Activated CD8-positive, alpha-beta memory T cell treated with anti-CD3 and anti-CD28 coated beads, Interleukin-2, amount 10 ng/mL, durations not matched to agents 7 days and 5 days (primary cell): ENCODE measurements at places on chromosomes 3 and 15. TPM values are rescaled to one million over a fixed set of nuclear protein-coding genes. Genes with fewer than 3 reads are reported as not detected.

DNA sequence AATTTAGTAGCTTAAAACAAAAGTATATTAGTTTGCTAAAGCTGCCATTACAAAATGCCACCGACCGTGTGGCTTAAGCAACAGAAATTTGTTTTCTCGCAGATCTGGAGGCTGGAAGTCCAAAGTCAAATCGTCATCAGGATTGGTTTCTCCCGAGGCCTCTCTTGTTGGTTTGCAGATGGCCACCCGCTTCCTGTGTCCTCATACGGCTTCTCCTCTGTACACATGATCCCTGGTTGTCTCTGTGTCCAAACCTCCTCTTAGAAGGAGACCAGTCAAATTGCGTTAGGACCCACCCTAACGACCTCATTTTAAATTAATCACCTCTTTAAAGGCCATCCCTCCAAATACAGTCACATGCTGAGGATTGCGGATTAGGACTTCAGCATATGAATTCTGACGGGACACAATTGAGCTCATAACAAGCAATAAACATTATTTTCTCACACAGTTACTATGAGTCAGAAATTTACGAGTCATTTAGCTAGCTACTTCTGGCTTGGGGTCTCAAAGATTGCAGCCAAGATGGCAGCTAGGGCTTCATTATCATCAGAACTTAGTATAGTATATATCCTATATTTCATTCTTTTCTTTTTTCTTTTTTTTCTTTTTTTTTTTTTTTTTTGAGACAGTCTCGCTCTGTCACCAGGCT lies 58.4 kb downstream of the RPL39L start:
- no peaks in the 10 kb centered on the region for H3K27me3 ChIP-seq
- H3K4me1 ChIP-seq: peaks cover 1% of the 10 kb centered on the region
- peaks cover 21% of the 10 kb centered on the region for H3K36me3 ChIP-seq
- H3K27ac ChIP-seq: no peak overlapping the region
- DNase-seq: no peak

- H3K36me3 ChIP-seq: peaks cover 6% of the 10 kb centered on the region
- peak overlapping the region; percentile 58 for H3K27ac ChIP-seq
- peaks cover 29% of the 10 kb centered on the region for H3K27me3 ChIP-seq
- H3K4me1 ChIP-seq: peaks cover 13% of the 10 kb centered on the region
- H3K4me3 ChIP-seq: peak overlapping the region; percentile 81
Measured at GRCh38 chr3:197456261-197457091, 99.3 kb downstream of the BDH1 start.

DNA sequence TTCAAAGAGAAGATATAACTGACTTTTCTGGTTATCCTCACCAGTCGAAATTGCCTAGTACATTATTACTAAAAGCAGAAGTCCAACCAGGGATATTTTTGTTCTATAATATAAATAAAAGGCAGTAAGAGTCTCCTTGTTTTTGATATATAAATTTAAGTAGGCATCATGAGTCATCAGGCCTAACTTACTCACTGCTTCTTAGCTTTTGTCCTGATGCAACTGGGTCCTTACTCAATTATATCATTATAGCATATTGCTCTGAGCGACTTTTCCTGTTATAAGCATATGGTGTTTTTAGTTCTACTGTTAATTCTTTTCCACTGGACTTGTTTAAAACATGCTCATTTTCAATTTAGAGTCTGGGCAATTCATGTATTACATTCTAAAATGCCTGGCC lies 910.1 kb downstream of the MCTP2 start:
- no peak overlapping the region for H3K4me3 ChIP-seq
- no peaks in the 10 kb centered on the region for H3K36me3 ChIP-seq
- no peak overlapping the region for H3K27ac ChIP-seq
- DNase-seq: no peak

DNA sequence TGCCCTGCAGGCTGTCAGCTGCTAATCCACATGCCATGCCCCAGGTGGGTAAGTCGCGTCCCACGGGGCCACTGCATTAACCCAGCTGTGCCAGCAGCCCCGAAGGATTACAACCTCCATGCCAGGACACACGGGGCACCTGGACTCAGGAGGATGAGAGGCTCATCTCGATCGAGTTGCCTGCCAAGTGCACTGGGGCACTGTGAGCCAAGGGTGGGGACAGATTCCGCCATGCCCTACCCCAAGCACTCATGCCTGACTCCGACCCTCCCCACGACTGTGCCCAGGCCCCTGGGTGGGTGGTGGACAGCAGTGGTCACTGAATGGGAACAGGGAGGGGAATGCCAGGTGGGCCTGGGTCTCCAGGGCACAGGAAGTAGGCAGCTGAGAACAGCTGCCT lies 20.7 kb upstream of the SNRPA1 start:
- H3K4me1 ChIP-seq: peaks cover 10% of the 10 kb centered on the region
- H3K27me3 ChIP-seq: peaks cover 6% of the 10 kb centered on the region
- no peaks in the 10 kb centered on the region for H3K36me3 ChIP-seq
- H3K27ac ChIP-seq: no peak overlapping the region
- H3K4me3 ChIP-seq: no peak overlapping the region

DNA sequence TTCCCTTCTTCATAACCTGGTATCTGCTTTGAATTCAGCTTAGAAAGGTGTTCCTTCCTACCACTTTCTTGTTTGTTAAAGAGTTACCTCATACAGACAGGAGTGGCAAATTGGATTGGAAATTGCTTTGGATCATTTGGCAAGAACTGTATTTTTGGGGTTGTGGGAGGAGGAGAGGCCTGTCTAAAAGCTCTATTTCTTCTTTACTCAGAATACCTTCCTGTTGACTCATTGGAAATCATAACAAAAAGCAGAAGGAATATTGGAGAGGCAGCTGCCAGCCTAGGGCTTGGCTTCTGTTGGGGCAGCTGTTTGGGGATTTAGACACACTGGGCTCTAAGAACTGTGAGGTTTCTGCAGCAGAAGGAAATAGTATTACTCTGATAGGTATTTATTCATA lies 14.2 kb downstream of the IQGAP1 start:
- H3K4me3 ChIP-seq: no peak overlapping the region
- DNase-seq: no peak
- peaks cover 72% of the 10 kb centered on the region for H3K4me1 ChIP-seq

DNA sequence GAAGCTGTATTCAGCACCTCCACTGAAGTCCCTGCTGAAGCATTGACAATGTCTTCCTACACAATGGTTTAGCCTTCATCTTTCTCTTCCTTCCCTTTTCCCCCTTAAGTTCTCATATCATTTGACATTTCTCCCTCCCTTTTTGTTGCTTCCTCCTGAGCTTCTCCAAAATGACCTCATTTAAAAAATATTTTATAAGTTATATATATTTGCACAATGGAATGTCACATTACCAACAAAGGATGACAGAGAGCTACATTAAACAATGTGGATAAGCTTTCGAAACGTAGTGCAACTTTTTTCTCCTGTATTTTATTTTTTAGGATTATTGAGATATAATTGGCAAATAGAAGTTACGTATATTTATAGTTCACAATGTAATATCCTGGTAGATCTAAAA lies 13.2 kb upstream of the DLG1 start:
- H3K4me3 ChIP-seq: no peak overlapping the region
- H3K27ac ChIP-seq: no peak overlapping the region
- peaks cover 47% of the 10 kb centered on the region for H3K27me3 ChIP-seq

DNA sequence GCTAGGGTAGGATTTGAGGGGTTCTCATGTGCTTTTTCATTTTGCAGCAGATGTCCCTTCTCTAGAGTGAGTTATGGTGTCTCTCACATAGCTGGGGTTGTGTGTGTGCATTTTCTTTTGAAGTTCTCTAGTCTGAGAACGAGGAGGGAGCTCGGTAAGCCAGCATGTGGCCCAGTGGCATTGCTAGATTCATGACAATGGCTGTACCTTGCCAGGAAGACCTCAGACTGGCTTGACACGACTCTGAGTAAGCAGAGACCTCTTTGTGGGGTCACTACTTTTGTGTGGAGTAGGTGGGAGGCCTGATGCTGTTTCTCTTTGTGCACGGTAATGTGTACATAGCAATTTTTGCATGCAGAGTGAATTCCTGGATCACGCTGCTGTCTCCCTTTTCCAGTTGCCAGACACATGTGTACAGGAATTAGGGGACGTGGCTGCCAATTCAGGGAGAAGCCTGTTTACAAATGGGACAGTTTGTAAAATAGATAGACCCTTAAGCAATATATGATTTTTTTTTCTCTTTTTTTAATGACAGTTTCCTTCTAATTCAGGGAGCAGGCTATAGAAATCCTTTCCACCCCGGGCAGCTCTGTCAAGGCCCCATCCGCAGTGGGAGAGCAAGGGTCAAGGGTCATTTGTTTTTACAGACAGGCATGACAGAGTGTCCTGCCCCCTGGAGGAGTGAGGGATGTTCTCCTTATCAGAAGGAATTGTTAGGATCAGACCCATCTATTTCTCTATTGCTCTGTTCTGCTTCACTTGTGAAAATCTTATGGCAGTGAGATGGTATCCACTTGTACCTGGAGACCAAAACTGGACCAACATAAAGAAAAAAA lies 4.6 kb downstream of the CACNA1D start:
- H3K27me3 ChIP-seq: peaks cover 67% of the 10 kb centered on the region
- no peak overlapping the region for H3K4me3 ChIP-seq
- no peaks in the 10 kb centered on the region for H3K36me3 ChIP-seq
- H3K4me1 ChIP-seq: peaks cover 3% of the 10 kb centered on the region

DNA sequence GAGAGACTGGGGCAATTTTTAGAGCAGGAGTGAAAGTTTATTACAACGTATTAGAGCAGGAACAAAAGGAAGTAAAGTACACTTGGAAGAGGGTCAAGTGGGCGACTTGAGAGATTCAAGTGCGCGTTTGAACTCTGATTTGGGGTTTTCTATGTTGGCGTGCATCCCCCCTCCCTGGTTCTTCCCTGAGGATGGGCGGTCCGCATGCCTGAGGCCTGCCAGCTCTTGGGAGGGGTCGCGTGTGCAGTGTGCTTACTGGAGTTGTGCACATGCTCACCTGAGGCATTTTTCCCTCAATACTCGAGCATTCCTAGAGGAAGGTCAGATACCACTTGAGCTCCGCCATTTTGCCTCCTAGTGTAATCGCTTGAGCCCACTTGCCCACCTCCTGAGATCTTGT lies 10.4 kb upstream of the CHAC1 start:
- DNase-seq: no peak
- peak overlapping the region; percentile 74 for H3K4me3 ChIP-seq
- H3K36me3 ChIP-seq: no peaks in the 10 kb centered on the region

- no peak overlapping the region for H3K4me3 ChIP-seq
- peaks cover 2% of the 10 kb centered on the region for H3K36me3 ChIP-seq
- H3K27ac ChIP-seq: no peak overlapping the region
- H3K4me1 ChIP-seq: no peaks in the 10 kb centered on the region
Measured at GRCh38 chr15:25492315-25492714, 53.5 kb upstream of the UBE3A start.

DNA sequence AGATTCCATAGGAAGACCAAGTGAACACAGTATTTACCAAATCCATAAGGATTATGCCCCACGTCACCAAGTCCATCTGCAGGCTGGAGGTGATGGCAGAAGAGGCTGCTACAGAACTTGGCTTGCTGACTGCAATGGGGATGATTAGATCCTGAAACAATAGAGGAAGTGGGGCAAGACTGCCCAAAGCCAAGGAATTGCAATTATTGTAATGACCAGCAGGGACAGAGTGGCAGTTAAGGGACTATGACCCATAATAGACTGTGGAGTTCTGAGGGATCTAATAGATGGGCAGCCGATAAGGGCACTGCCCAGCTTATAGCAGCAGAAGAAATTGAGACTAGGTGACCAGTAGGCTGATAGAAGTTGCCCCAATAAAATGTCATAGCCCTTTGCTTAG lies 108.4 kb downstream of the MINAR1 start:
- no peaks in the 10 kb centered on the region for H3K4me1 ChIP-seq
- no peak overlapping the region for H3K4me3 ChIP-seq
- peaks cover 2% of the 10 kb centered on the region for H3K27me3 ChIP-seq
- DNase-seq: no peak
- H3K36me3 ChIP-seq: no peaks in the 10 kb centered on the region
- no peak overlapping the region for H3K27ac ChIP-seq

DNA sequence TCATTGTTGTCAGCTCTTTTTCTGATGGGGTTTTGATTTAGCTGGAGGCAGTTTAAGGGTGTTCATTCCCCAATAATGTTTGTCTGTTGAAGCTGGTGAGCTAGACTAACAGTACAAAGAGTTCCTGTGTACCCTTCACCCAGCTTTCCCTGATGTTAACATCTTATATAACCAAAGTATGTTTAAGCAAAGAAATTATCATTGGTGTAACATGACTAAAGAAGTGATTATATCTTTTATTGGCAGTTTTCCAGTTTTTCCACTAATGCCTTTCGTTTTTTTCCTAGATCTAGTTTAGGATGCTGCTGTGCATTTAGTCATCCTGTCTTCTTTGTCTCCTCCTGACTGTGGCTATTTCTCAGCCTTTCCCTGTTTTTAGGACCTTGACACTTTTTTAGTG lies 165.6 kb downstream of the LPP start:
- no peak overlapping the region for H3K4me3 ChIP-seq
- DNase-seq: no peak
- H3K27ac ChIP-seq: no peak overlapping the region
- H3K36me3 ChIP-seq: peaks cover 16% of the 10 kb centered on the region
- H3K27me3 ChIP-seq: peaks cover 42% of the 10 kb centered on the region

GRCh38 chr3:33768578-33769330 lies 29.7 kb upstream of the PDCD6IP start:
- no peaks in the 10 kb centered on the region for H3K36me3 ChIP-seq
- no peaks in the 10 kb centered on the region for H3K4me1 ChIP-seq
- no peak overlapping the region for H3K4me3 ChIP-seq
- peaks cover 3% of the 10 kb centered on the region for H3K27me3 ChIP-seq

- no peaks in the 10 kb centered on the region for H3K27me3 ChIP-seq
- peaks cover 37% of the 10 kb centered on the region for H3K4me1 ChIP-seq
- no peak overlapping the region for H3K27ac ChIP-seq
- no peak overlapping the region for H3K4me3 ChIP-seq
Measured at GRCh38 chr3:171192176-171192854, 165.8 kb upstream of the SLC2A2 start.

DNA sequence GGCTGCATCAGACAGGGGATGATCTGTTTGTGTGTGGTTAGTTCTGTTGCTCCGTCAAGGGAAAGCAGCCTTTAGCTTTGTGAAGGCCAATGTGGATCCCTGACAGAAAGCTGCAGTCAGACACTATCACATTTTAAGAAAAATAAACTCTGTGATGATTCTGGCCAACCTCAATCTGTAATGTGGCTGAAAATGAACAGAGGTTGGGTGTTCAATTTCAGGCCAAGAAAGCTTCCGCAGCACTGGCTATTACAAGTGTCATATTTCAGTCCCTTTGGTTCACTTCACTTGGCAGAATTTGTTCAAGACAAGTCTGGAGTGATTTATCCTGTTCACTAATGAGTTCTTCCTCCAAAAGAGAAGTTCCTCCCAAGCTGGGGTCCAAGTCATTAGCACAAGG lies 571.8 kb upstream of the IL12A start:
- H3K4me1 ChIP-seq: no peaks in the 10 kb centered on the region
- H3K27me3 ChIP-seq: no peaks in the 10 kb centered on the region
- DNase-seq: no peak
- no peak overlapping the region for H3K4me3 ChIP-seq

- peaks cover 19% of the 10 kb centered on the region for H3K27me3 ChIP-seq
- H3K4me1 ChIP-seq: no peaks in the 10 kb centered on the region
- H3K36me3 ChIP-seq: no peaks in the 10 kb centered on the region
- DNase-seq: no peak
Measured at GRCh38 chr3:53376679-53377078, 29.3 kb upstream of the DCP1A start.

- H3K4me1 ChIP-seq: no peaks in the 10 kb centered on the region
- DNase-seq: no peak
- H3K27me3 ChIP-seq: no peaks in the 10 kb centered on the region
- no peak overlapping the region for H3K4me3 ChIP-seq
Measured at GRCh38 chr15:35740761-35741160, 194.8 kb upstream of the DPH6 start.

GRCh38 chr15:52183562-52184173 lies 7.5 kb downstream of the GNB5 start:
- no peak overlapping the region for H3K4me3 ChIP-seq
- H3K4me1 ChIP-seq: peaks cover 20% of the 10 kb centered on the region
- no peaks in the 10 kb centered on the region for H3K36me3 ChIP-seq
- H3K27me3 ChIP-seq: no peaks in the 10 kb centered on the region
- DNase-seq: no peak
- H3K27ac ChIP-seq: no peak overlapping the region

SEMA3F gene
- 0.09 TPM for total RNA-seq

ROPN1 gene
- total RNA-seq: not detected

MUC4 gene
- total RNA-seq: 0.26 TPM

MON1A gene
- total RNA-seq: 13.0 TPM
